Heart right ventricle (tissue), 16 donors: ENCODE measurements at places on chromosomes 2 and 18. TPM values are rescaled to one million over a fixed set of nuclear protein-coding genes. Genes with fewer than 3 reads are reported as not detected.

Gene TUBA3E
- total RNA-seq: 4.7 TPM

DNA sequence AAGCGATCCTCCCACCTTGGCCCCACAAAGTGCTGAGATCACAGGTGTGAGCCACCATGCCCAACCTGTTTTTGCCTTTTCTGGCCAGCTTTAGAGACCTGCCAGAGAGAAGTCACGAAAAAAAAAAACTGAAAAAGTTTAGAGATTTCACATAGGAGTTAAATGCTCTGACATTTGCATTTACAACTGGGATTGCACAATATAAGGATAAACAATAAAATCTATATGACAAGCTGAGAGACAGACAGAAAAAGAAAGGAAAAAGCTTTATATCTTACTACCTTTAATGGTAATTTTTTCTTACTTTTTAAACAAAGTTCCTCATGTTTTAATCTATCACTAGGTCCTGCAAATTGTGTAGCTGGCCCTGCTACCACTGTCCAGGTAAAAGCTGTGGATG is 466.5 kb downstream of the TXNL1 start:
- no peak for DNase-seq
- H3K36me3 ChIP-seq: no peaks in the 10 kb centered on the region
- no peaks in the 10 kb centered on the region for H3K27me3 ChIP-seq
- no peak overlapping the region for H3K4me3 ChIP-seq
- H3K4me1 ChIP-seq: peaks cover 4% of the 10 kb centered on the region

DNA sequence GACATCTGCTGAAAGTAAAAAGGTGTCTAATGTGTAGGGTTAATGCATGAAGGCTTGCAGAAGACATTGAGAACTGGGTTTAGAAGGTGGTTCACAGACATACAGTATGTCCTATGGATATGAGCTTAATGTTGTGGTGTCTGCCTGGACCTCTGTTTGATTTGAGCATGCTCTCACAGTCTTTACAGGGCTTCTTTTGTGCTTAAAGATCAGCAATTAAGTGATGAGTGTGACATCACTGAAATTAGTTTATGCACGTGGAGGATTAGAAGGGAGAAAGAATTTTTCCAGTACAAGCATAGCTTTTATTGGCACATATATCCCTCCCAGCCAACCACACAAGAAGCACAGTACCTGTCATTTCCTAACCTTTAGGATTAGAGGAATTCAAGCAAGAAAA is 367.5 kb upstream of the RAB12 start:
- H3K4me1 ChIP-seq: no peaks in the 10 kb centered on the region
- H3K36me3 ChIP-seq: no peaks in the 10 kb centered on the region
- DNase-seq: no peak
- no peaks in the 10 kb centered on the region for H3K27me3 ChIP-seq
- no peak overlapping the region for H3K27ac ChIP-seq
- no peak overlapping the region for H3K4me3 ChIP-seq

GRCh38 chr2:174589334-174589733 is 8.3 kb downstream of the WIPF1 start:
- no peaks in the 10 kb centered on the region for H3K27me3 ChIP-seq
- H3K27ac ChIP-seq: no peak overlapping the region
- no peak for DNase-seq
- no peak overlapping the region for H3K4me3 ChIP-seq

- peak overlapping the region; percentile 72 for H3K27ac ChIP-seq
- H3K27me3 ChIP-seq: no peaks in the 10 kb centered on the region
- H3K36me3 ChIP-seq: no peaks in the 10 kb centered on the region
- H3K4me3 ChIP-seq: no peak overlapping the region
Measured at GRCh38 chr2:20579866-20580265, 71.0 kb downstream of the HS1BP3 start.

Gene RNMT
- 36.3 TPM for total RNA-seq

Gene SERPINB10
- not detected for total RNA-seq

DNA sequence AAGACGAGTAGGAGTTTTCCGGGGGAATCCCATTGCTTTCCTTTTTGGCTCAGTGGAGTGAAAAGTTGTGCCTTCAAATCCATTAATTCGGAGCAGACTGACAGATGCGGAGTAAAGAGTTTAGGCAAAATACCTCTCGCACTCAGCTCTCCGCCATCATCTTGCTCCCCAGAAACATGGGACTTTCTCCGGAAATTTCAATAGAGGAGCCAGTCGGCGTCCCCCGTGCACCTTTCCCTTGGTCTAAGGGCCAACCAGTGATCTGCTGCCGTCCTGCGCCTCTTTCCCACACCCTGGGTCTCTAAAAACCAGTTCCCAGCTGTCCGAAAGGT is 318 bp downstream of the TYW5 start:
- H3K27ac ChIP-seq: peak overlapping the region; percentile 95
- peak overlapping the region; percentile 92 for H3K4me3 ChIP-seq
- peaks cover 20% of the 10 kb centered on the region for H3K4me1 ChIP-seq
- no peak for DNase-seq
- peaks cover 2% of the 10 kb centered on the region for H3K36me3 ChIP-seq
- no peaks in the 10 kb centered on the region for H3K27me3 ChIP-seq

GRCh38 chr2:204470178-204470620 is 75.1 kb upstream of the PARD3B start:
- no peak overlapping the region for H3K27ac ChIP-seq
- H3K27me3 ChIP-seq: no peaks in the 10 kb centered on the region
- no peaks in the 10 kb centered on the region for H3K4me1 ChIP-seq
- H3K4me3 ChIP-seq: no peak overlapping the region
- DNase-seq: no peak

GRCh38 chr2:17319090-17319489 is 199.2 kb downstream of the RAD51AP2 start:
- DNase-seq: no peak
- no peaks in the 10 kb centered on the region for H3K27me3 ChIP-seq
- H3K36me3 ChIP-seq: no peaks in the 10 kb centered on the region
- H3K27ac ChIP-seq: no peak overlapping the region
- no peaks in the 10 kb centered on the region for H3K4me1 ChIP-seq

- H3K4me3 ChIP-seq: no peak overlapping the region
- DNase-seq: no peak
- H3K27me3 ChIP-seq: no peaks in the 10 kb centered on the region
- H3K36me3 ChIP-seq: no peaks in the 10 kb centered on the region
Measured at GRCh38 chr18:8176554-8176953, 432.7 kb upstream of the RAB12 start.

- DNase-seq: no peak
- no peak overlapping the region for H3K27ac ChIP-seq
- no peaks in the 10 kb centered on the region for H3K27me3 ChIP-seq
Measured at GRCh38 chr2:49153252-49153651, 1.1 kb downstream of the FSHR start.

DNA sequence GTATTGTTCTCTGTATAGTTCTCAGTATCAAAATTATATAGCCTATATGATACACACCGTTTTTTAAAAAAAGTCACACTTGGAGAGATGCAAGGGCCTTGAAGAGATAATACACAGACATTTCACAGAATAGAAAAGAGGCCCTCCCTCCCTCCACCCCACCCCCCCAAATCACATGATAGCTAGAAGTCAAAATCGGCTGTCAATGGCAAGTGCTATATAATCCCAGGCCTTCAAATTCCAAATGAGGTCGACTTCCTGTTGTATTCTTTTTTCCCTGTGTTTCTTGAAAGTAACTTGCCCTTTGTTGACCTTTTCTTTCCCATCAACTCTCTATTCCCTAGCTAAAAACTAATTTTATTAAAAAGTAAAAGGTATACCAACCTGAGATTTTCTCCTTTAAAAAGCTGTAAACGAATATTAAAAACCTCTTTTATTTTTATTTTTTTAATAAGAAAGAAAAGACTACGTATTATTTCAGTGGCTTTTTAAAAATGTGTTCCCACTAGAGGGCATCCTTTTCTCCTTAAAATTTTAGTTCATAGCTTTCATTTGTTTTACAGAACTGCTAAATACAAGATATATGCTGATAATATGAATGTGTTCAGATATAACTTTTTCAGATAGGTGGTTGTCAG is 46.6 kb downstream of the KCMF1 start:
- no peak for DNase-seq
- H3K27ac ChIP-seq: no peak overlapping the region
- no peaks in the 10 kb centered on the region for H3K36me3 ChIP-seq
- peaks cover 52% of the 10 kb centered on the region for H3K4me1 ChIP-seq
- H3K4me3 ChIP-seq: no peak overlapping the region

GRCh38 chr2:5695654-5696403 is 3.6 kb downstream of the SOX11 start:
- no peaks in the 10 kb centered on the region for H3K36me3 ChIP-seq
- H3K27ac ChIP-seq: peak overlapping the region; percentile 76
- H3K4me3 ChIP-seq: peak overlapping the region; percentile 45
- no peak for DNase-seq
- H3K27me3 ChIP-seq: peaks cover 97% of the 10 kb centered on the region

GRCh38 chr2:118177318-118177717 is 89.0 kb downstream of the INSIG2 start:
- no peaks in the 10 kb centered on the region for H3K36me3 ChIP-seq
- no peak overlapping the region for H3K27ac ChIP-seq
- H3K4me1 ChIP-seq: no peaks in the 10 kb centered on the region
- H3K4me3 ChIP-seq: no peak overlapping the region
- no peak for DNase-seq

- peaks cover 43% of the 10 kb centered on the region for H3K27me3 ChIP-seq
- H3K4me1 ChIP-seq: peaks cover 7% of the 10 kb centered on the region
- no peaks in the 10 kb centered on the region for H3K36me3 ChIP-seq
Measured at GRCh38 chr2:3726511-3726910, 23.1 kb downstream of the DCDC2C start.

DNA sequence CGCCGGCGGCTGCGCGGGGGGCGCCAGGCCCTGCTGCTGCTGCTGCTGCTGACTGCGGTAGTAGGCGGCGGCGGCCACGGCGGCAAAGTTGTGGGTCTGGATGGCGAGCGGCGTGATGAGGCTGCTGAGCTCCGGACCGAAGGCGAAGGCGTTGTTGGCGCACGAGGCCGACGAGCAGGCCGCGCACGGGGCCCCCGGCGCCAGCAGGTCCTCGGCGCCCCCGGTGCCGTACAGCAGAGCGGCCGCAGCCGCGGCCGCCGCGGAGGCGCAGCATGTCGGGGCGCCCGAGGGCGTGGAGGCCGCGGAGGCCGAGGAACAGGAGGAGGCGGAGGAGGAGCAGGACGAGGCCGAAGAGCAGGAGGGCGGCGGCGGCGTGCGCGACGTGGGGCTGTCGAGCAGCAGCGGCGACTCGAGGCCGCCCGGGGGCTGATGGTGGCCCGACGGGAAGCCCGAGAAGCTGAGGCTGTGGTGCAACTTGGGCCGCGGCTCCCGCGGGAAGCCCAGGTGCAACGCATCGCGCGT is 1.8 kb downstream of the ZFP36L2 start:
- H3K4me1 ChIP-seq: no peaks in the 10 kb centered on the region
- no peaks in the 10 kb centered on the region for H3K27me3 ChIP-seq
- H3K27ac ChIP-seq: peak overlapping the region; percentile 99
- H3K36me3 ChIP-seq: peaks cover 37% of the 10 kb centered on the region
- peak; percentile 43 for DNase-seq
- H3K4me3 ChIP-seq: peak overlapping the region; percentile 97

DNA sequence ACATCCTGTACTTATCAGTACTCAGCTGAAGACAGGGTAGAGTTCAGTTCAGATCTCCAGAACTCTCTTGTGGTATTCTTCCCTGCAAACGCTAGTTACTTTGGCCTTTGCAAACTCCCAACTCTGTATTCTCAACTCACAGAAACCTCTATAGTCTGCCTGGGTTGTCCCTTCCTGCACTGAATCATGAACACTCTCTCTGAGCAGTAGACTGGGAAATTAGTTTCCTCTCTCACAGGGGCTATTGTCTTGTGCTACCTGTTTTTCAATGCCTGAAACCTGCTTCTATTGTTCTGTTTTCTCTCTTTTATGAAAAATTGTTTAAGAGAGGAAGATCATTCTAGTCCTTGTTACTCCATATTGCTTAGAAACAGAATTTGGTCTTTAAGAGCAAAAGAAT is 134.7 kb downstream of the VIT start:
- no peak overlapping the region for H3K27ac ChIP-seq
- H3K4me1 ChIP-seq: no peaks in the 10 kb centered on the region
- no peaks in the 10 kb centered on the region for H3K27me3 ChIP-seq
- no peaks in the 10 kb centered on the region for H3K36me3 ChIP-seq
- no peak for DNase-seq
- H3K4me3 ChIP-seq: no peak overlapping the region

DNA sequence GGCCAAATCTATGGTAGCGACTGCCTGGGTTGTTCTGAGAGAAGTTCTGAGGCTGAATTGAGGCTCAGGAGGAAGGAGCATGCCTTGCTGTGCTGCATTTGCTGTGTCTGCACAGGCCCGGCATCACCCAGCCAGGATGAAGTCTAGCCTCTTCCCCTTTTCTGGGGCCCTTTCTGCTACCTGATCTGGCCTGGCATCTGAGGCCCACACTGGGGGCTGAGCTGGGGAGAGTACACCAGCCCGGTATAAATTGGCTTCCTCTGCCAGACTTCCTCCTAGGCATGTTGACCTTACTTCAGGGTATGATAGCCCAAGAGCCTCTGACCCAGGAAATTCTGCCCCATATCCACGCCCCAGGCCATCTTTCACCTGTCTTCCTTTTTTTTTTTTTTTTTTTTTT is 30.0 kb downstream of the MRPL35 start:
- no peak for DNase-seq
- no peak overlapping the region for H3K27ac ChIP-seq
- peaks cover 9% of the 10 kb centered on the region for H3K4me1 ChIP-seq
- H3K27me3 ChIP-seq: no peaks in the 10 kb centered on the region

DNA sequence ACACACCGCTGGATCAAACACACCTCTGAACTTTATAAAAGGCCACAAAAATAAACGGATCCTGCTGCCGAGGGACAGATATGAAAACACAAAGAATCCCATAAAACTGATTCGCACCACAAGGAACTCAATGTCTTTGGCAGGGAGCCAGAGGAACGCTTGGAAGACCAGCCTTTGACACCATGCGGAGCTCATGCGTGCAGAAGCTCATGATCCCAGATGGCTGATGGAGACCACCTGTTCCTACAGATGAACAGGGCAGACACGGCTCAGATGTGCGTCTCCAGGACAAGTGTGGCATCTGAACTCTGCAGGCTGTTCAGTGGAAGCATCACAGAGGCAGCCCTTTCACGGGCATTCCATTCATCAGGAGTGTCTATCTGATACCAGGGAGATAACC is 24.9 kb downstream of the COPS9 start:
- H3K27ac ChIP-seq: no peak overlapping the region
- peaks cover 7% of the 10 kb centered on the region for H3K27me3 ChIP-seq
- H3K36me3 ChIP-seq: no peaks in the 10 kb centered on the region

DNA sequence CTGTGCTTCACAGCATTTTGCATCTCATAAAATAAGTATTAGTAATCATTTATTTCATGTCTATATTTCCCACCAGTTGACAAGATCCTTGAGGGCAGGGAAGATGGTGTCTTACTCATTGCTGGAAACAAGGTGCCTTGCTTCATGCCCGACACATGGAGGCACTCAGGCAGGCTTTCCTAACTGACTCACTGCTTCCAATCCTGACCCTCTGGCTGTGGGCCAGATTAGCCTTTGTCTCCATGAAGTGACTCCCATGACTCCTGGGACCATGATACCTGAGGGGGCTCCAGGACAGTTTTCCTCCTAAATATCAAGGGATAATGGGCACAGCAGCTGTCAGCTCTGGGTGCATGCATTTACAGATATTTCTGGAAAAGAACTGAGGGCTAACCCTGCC is 275.1 kb downstream of the AGPS start:
- no peaks in the 10 kb centered on the region for H3K36me3 ChIP-seq
- no peak overlapping the region for H3K4me3 ChIP-seq
- H3K27me3 ChIP-seq: no peaks in the 10 kb centered on the region
- H3K4me1 ChIP-seq: peaks cover 14% of the 10 kb centered on the region

- no peaks in the 10 kb centered on the region for H3K27me3 ChIP-seq
- DNase-seq: no peak
- peaks cover 40% of the 10 kb centered on the region for H3K36me3 ChIP-seq
- no peak overlapping the region for H3K27ac ChIP-seq
- no peak overlapping the region for H3K4me3 ChIP-seq
Measured at GRCh38 chr2:28927469-28927868, 33.0 kb downstream of the WDR43 start.
